Memory B cell (primary cell): ENCODE measurements at places on chromosomes 12 and 14.

DNA sequence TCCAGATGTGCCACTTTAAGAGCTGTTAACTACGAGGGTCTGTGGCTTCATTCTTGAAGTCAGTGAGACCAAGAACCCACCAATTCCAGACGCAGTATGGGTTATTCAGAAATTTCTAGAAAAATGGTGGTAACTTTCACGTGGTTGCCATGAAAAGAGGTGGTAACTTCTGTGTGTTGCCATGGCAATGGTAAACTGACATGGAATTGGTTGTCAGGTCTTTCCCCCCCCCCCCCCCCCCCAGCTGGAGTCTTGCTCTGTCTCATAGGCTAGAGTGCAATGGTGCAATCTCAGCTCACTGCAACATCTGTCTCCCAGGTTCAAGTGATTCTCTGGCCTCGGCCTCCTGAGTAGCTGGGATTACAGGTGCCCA, 18.8 kb upstream of the VWF start:
- H3K4me3 ChIP-seq = no peak overlapping the region
- H3K36me3 ChIP-seq = peaks cover 6% of the 10 kb centered on the region
- H3K4me1 ChIP-seq = peaks cover 20% of the 10 kb centered on the region
- no peak overlapping the region for H3K27ac ChIP-seq
- peaks cover 6% of the 10 kb centered on the region for H3K27me3 ChIP-seq

GRCh38 chr12:82625523-82625922, 61.2 kb upstream of the TMTC2 start:
- no peak for DNase-seq
- H3K27me3 ChIP-seq = no peaks in the 10 kb centered on the region
- H3K4me1 ChIP-seq = no peaks in the 10 kb centered on the region
- H3K27ac ChIP-seq = no peak overlapping the region

GRCh38 chr14:57785058-57785457, 80.8 kb downstream of the SLC35F4 start:
- H3K4me1 ChIP-seq = no peaks in the 10 kb centered on the region
- no peak for DNase-seq
- no peak overlapping the region for H3K27ac ChIP-seq
- no peaks in the 10 kb centered on the region for H3K27me3 ChIP-seq
- H3K4me3 ChIP-seq = no peak overlapping the region
- H3K36me3 ChIP-seq = no peaks in the 10 kb centered on the region

GRCh38 chr12:113853491-113853890, 112.6 kb downstream of the RBM19 start:
- no peaks in the 10 kb centered on the region for H3K27me3 ChIP-seq
- no peak overlapping the region for H3K4me3 ChIP-seq
- no peak overlapping the region for H3K27ac ChIP-seq
- DNase-seq = no peak
- H3K4me1 ChIP-seq = no peaks in the 10 kb centered on the region
- H3K36me3 ChIP-seq = peaks cover 36% of the 10 kb centered on the region

- DNase-seq = no peak
- H3K27ac ChIP-seq = no peak overlapping the region
- H3K4me3 ChIP-seq = no peak overlapping the region
- H3K36me3 ChIP-seq = peaks cover 3% of the 10 kb centered on the region
- peaks cover 2% of the 10 kb centered on the region for H3K27me3 ChIP-seq
- peaks cover 20% of the 10 kb centered on the region for H3K4me1 ChIP-seq
These were observed 10.0 kb downstream of the BRF1 start for GRCh38 chr14:105290621-105291346.

GRCh38 chr12:7837366-7837765, 35.3 kb downstream of the SLC2A14 start:
- no peak for DNase-seq
- H3K27ac ChIP-seq = no peak overlapping the region
- H3K4me1 ChIP-seq = no peaks in the 10 kb centered on the region
- H3K36me3 ChIP-seq = no peaks in the 10 kb centered on the region
- no peak overlapping the region for H3K4me3 ChIP-seq

GRCh38 chr14:36070031-36070719, 106.3 kb downstream of the PTCSC3 start:
- H3K4me3 ChIP-seq = no peak overlapping the region
- peaks cover 2% of the 10 kb centered on the region for H3K27me3 ChIP-seq
- DNase-seq = no peak

DNA sequence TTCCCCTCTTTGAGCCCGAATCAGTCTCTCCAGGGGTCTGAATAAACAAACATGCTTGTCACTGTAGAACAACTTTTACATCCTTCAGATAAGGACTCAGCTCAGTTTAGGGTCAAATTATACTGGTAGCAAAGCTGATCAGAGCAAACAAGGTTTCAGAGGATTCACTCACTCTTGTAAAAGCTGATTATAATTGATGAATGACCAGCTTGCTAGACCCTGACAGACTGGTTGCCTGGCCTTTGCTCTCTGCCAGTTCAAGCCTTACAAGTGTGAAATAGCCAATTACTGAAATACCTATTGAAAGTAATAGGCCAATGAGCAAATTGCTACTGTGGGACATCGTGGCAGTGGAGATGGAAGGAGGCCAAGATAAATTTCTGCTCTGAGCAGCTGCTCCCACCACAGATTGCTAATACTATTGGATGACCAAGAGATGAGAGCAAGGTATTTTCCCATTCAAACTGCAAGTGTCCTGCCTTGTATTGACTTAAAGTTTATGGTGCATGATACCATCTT, 177.6 kb downstream of the PDZRN4 start:
- DNase-seq = no peak
- no peaks in the 10 kb centered on the region for H3K36me3 ChIP-seq
- H3K27me3 ChIP-seq = no peaks in the 10 kb centered on the region
- H3K27ac ChIP-seq = no peak overlapping the region
- no peak overlapping the region for H3K4me3 ChIP-seq

DNA sequence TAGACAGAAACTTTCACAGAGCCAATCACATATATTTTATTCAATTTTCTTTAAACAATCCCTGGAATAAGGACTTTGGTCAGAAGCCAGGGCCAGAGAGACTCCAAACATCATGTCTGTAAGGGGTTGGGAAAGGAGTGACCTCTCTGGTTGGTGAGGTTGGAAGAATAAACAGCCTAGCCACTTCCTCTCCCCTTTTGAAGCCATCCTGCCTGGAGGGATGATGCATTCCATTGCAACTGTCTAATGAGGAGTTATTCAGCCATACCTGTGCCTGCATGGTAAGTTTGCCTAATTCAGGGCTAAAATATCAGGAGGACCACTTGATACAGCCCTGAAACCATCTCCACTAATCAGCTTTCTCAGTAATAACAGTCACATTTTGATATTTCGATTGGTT, 299.8 kb downstream of the KCNH5 start:
- no peaks in the 10 kb centered on the region for H3K36me3 ChIP-seq
- H3K4me1 ChIP-seq = no peaks in the 10 kb centered on the region
- no peak overlapping the region for H3K27ac ChIP-seq
- H3K4me3 ChIP-seq = no peak overlapping the region

GRCh38 chr12:102543494-102544485, 63.4 kb upstream of the IGF1 start:
- no peak overlapping the region for H3K27ac ChIP-seq
- DNase-seq = no peak
- H3K4me3 ChIP-seq = no peak overlapping the region
- no peaks in the 10 kb centered on the region for H3K4me1 ChIP-seq

DNA sequence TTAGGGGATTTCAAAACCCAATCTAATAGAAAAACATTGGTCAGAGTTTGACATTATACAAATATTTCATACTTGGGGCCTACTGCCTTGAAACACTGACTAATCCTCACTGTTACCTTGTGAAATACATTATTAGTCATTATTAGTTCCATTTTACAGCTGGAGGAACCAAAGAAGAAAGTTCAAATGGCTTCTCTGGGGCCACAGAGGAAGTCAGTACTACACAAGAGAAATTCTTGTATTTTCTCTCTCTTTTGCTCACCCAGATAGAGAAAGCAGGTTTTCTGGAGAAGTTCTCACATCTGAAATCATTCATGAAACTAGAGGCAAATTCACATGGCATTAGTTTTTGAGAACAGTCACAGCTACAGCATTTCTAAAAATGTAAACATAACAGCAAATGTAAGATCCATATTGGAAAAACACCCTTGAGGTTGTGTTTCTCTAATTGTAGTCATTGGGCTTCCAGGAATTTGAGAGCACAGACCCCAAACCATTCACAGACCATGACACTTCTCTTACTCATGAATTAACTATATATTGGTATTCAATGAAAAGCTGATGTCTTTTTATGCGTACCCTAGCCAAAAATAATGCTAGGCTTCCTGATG, 83.0 kb downstream of the LLPH start:
- H3K4me3 ChIP-seq = no peak overlapping the region
- peaks cover 2% of the 10 kb centered on the region for H3K27me3 ChIP-seq
- no peak for DNase-seq
- no peak overlapping the region for H3K27ac ChIP-seq
- H3K4me1 ChIP-seq = no peaks in the 10 kb centered on the region

DNA sequence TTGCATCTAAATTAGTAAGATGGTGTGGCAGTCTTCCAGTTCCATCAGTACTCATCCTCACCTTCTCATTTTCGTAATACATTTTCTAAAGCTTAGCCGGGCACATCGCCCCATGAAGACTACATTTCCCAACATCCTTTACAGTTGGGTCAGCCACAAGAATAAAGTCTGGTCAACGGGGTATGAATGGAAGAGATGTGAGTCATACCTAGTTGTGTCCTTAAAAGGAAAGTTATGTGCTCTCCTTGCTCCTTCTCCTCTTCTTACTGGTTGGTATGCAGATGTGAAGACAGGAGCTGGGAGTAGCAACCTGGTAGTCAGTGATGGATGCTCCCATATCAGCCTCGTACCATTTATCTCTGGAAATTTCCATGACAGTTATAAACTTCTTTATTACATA, 35.9 kb upstream of the EGLN3 start:
- H3K27ac ChIP-seq = no peak overlapping the region
- no peaks in the 10 kb centered on the region for H3K36me3 ChIP-seq
- DNase-seq = no peak

DNA sequence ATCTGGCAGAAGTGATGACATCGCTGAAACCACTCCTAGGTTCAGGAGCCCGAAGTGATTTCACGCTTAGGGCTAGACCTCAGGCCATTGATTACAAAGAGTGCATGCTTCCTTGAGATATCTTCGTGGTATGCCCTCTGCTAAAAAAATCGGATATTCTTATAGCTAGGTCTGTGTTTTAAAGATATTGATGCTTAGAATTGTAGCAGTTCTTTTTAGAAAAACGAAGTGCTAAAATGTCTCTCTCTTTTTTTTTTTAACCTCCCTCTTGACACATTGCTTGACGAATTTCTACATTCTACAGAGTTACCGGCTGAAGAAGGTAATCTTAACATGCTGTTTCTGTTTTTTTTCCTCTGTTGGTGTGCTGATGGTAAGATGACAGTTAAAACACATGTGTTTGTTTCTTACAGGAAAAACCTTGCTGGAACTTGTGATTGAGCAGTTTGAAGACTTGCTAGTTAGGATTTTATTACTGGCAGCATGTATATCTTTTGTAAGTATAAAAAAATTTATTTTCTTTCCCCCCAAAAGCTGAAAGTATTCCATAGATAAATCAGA, 1.3 kb downstream of the ATP2A2 start:
- DNase-seq = no peak
- peaks cover 30% of the 10 kb centered on the region for H3K4me1 ChIP-seq
- H3K27ac ChIP-seq = peak overlapping the region; percentile 91
- H3K27me3 ChIP-seq = no peaks in the 10 kb centered on the region

DNA sequence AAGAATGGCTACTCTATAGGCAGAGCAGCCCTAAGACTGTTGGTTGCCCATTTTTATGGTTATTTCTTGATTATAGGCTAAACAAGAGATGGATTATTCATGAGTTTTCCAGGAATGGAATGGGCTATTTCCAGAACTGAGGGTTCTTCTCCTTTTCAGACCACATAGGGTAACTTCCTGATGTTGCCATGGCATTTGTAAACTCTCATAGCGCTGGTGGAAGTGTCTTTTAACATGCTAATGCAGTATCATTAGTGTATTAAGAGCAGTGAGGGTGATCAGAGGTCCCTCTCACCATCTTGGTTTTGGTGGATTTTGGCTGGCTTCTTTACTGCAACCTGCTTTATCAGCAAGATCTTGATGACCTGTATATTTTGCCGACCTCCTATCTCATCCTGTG, 904.6 kb upstream of the FBXO33 start:
- H3K27ac ChIP-seq = no peak overlapping the region
- H3K4me1 ChIP-seq = no peaks in the 10 kb centered on the region
- H3K36me3 ChIP-seq = no peaks in the 10 kb centered on the region
- H3K27me3 ChIP-seq = no peaks in the 10 kb centered on the region
